Aortic smooth muscle cell (primary cell): ENCODE measurements at places on chromosomes 2 and 18. TPM values are rescaled to one million over a fixed set of nuclear protein-coding genes. Genes with fewer than 3 reads are reported as not detected.

The ITPRIPL1 gene
- total RNA-seq: 0.26 and 0.75 TPM in 2 replicates

The AMER3 gene
- total RNA-seq: not detected in 2 replicates

The TDRD15 gene
- total RNA-seq: not detected in 2 replicates

The UGT1A5 gene
- not detected in 2 replicates for total RNA-seq

The MRPL19 gene
- 32.8 and 45.6 TPM in 2 replicates for total RNA-seq

The ACTG2 gene
- total RNA-seq: 0.56 TPM in 1 of 2 replicates, not detected in the other

The GPR39 gene
- total RNA-seq: 7.5 and 10.7 TPM in 2 replicates

The CHPF gene
- 107 and 128 TPM in 2 replicates for total RNA-seq

The CYP27C1 gene
- total RNA-seq: not detected in 2 replicates
